Jurkat, Clone E6-1 (cell line): ENCODE measurements at places on chromosomes 6 and 20.

GRCh38 chr6:44211284-44211683 is 5.4 kb upstream of the MYMX start:
- no peak for DNase-seq

- no peak for DNase-seq
Observed at GRCh38 chr6:165206798-165207197, 102.6 kb downstream of the C6orf118 start.

GRCh38 chr6:32194825-32195651 is 2.6 kb upstream of the GPSM3 start:
- peak; percentile 68 for DNase-seq

- DNase-seq = no peak
Observed at GRCh38 chr6:165404296-165404695, 94.9 kb upstream of the C6orf118 start.

DNA sequence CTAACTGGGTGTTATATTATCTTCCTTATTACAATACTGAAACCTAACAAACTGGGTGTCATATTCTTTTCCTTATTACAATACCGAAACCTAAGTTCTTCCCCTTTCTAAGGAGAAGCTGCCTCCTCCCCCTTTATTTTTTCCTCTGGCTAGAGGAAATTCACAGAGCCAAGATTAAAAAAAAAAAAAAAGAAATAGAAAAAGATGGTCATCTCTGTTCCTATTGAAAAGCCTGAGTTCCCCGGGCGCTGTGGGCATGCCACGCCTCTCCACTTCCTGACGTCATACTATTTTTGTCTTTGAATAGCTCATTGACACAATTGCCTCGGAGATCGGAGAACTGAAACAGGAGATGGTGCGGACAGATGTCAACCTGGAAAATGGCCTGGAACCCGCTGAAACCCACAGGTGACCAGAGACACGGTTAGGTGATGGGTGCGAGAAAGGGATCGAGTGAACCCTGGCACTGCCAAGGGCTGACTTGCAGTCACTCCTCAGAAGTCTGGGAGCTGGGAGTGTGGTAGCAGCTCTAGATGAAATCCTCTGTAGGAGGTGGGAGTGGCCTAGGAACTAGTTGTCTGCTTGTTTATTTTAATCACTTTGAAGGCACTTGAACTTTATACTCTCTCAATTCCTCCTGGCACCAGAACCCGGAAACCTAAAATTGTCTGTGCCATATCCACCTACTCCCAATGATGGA is 82.2 kb upstream of the NAA20 start:
- DNase-seq = no peak

DNA sequence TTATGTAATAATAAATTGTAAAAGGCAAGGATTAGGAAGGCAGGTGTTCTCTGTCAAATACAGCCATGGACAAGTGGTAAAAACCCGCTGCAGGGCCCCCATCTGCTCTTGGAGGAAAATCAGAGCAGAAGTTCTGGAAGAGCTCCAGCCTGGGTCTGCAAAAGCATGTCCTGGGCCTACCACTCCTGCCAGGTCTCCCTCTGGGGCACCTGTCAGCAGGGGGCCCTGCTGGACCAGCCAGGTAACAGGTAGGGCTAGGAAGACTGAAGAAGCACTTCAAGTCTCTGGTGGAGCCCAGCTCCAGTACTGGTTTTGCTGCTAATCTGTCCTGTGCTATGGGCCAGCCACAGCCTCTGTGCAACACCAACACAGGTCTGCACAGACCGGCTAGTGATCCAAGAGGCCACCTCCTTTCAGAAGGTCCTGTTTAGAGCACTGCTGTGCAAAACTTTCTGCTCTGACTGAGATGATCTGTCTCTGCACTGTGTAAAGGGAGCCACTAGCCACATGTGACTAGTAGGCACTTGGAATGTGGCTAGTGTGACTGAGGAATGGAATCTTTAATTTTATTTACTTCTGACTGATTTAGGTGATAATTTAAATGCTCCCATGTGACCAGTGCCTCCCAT is 30.2 kb downstream of the RRBP1 start:
- DNase-seq = no peak

DNA sequence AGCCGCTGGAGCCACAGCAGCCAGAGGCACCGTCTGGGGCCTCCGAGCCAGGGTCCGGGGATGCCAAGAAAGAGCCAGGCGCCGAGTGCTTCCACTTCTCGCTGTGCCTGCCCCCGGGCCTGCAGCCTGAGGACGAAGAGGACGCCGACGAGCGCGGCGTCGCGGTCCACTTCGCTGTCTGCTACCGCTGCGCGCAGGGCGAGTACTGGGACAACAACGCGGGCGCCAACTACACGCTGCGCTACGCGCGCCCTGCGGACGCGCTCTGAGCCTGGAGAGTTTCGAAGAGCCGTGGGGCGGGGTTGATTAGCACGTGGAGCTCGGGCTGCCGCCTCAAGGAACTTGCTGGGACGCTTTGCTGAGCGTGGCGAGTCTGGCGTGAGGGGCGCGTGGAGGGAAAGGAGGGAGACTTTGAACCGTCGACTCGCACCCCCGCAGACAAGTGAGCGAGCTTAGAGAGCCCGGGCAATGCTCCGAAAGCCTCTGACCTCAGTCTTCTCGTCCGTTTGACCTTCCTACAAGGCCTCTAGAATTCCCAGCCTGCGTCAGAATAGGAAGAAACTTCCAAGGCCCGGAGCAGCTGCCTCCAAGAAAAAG is 1.3 kb downstream of the PPP1R3G start:
- DNase-seq = no peak

DNA sequence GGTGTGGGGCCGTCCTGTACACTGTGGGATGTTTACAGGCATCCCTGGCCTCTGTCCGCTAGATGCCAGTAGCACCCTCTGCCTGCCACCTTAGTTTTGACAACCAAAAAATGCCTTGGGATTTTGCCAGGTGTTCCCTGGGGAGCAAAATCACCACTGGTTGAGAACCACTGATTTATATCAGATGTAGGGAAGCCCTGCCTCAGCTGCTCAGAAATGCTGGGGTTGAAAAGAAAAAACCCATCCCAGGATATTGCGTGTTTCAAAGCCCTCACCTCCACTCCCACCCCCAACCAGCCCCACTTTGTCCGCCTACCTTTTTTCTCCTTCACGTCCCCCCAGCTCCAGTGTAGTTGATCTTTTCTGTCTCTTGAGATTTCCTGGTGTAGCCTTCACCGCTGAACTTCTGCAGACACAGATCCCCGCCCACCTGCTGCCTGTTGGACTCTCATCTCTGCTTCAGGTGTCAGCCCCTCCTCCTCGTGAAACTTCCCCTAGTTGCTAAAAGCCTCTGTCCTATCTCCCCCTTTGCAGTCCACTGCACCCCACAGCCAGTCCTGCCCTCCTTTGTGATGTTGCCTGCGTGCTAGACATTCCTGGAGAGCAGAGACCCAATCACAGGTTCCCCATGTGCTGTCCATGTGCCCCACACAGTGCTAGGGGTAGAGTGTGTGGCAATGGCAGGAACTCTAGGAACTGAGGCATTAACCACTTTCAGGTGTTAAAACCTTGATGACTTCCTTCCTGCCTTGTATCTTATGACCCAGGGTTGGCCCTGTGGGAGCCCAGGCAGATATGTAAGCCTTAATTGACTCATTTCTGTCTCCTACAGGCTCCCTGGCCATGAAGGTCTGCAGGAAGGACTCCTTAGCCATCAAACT is 98.9 kb downstream of the TBC1D7 start:
- peak; percentile 26 for DNase-seq

DNA sequence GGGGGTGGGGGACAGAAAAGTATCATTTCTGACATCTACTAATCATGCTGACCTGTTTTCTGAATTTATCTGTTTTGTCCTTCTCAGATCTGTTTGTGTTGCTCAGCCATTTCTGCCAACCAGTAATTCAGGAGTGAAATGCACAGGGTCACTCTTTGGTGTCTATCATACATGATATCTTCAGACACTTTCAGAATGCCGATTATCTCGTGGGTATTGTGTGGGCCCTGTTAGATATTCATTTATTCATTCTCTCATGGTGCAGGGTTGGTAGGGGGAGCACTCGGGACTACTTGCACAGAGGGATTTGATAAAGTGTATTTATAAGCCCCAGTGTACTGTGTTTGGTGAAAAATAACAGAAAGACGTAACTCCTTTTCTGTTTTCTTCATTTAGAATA is 101.2 kb upstream of the CITED2 start:
- DNase-seq = no peak
